ENCODE measurements at places on chromosomes 7 and 10.

DNA sequence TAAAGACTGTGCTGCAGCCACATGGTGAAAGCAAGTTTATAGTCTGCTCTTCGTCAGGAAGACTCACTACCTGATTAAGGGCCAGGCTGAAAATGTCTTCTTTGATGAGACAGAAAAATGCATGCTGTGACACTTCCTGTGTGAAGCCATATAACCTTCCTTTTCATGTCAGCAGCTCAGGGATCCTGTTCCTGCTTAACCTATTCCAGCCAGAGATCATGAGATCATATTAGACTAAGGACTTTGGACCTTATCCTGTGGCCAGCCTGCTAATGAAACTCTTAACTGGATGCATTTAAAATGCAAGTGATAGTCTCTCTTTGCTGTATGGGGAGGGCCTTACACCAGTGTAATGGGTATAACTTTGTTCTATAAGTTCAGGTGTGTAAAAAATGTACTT, 165.2 kb downstream of the PTEN start:
- DNase-seq = no peak

- no peak for DNase-seq
These were observed 659.2 kb downstream of the SDK1 start for GRCh38 chr7:3960050-3960763.

DNA sequence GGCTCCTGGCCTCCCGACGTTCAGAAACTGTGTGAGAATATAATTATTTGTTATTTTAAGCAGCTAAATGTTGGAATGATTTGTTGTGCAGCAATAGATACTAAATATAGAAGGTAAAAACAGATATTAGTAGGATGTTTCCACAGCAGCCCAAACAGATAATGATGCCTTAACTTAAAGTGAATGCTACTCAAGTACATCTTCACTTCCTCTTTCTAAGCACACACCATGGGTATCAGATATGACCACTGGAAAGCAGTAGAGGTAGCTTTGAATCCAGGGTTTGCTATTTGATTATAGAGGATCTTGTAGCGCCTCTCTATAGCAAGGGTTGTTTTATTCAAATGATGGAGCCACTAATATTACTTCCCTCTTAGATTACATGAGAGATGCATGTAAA, 38.2 kb upstream of the BET1 start:
- no peak for DNase-seq

DNA sequence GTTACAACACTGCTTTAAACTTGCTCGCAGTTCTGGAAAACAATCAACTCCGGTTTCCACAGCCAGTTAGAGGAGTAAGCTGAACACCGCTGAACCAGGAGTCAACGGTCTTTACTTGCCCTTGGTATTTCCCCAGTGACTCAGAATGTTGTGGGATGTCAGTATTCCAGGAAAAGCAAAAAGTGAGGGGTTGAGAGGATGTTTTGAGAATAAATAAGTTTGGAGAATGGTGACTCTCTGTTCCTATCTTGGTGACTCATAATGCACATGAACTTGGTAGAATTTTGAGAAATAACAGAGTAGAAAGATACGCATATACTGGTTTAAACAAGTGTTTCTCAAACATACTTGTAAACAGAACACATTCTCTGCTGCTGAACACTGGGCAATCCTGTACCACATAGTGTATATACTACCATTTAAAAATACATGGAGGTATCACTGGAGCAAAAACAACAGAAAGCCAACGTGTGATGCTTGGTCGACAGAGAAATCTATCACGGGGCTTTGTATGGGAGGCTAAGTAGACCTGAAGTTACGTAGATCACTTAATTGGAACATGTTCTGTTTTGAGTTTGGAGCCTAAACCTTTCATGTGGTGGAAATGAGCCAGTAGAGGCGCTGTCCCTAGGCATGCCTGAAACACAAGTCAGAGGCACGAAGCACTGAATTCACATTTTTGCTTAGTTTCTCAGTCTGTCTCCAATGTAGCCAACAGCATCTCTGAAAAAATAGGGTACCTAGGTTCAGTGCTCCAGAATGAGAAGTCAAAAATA, 534.3 kb downstream of the PARD3 start:
- no peak for DNase-seq

GRCh38 chr10:14564268-14564744, 210.4 kb downstream of the FAM107B start:
- no peak for DNase-seq

DNA sequence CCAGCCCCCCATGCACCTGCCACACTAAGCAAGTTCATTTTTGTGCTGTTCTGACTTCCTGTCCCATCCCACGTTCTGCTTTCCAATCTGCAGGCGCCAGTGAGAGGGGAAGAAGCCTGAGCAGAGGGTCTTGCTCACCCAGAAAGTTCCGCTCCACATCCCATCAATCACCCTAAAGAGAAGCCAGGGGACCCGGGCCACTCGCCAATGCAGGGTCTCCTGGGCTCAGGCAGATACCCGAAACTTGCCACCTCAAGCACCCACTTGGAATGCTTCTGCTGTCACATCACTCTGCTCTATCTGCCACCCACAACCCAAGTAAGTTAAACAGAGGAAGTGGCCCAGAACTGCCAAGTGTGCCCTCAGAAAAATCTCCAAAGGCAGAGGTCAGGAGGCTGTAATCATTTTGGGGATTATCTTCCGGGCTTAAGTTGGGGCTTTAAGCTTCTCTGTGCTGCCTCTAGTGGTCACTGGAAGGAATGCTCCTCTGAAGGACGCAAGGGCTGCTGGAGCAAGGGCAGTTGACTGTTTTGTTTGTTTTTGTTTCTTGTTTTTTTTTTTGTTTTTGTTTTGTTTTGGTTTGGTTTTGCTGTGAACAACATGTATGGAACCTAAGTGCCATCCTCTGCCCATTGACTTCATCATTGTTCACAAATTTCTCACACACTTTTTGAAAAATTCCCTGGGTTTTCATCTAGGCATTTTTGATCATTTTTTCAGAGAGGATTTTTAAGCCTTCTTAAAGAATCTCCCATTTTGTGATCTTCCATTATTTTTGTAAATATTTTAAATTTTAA, 25.5 kb downstream of the PRR15 start:
- no peak for DNase-seq

DNA sequence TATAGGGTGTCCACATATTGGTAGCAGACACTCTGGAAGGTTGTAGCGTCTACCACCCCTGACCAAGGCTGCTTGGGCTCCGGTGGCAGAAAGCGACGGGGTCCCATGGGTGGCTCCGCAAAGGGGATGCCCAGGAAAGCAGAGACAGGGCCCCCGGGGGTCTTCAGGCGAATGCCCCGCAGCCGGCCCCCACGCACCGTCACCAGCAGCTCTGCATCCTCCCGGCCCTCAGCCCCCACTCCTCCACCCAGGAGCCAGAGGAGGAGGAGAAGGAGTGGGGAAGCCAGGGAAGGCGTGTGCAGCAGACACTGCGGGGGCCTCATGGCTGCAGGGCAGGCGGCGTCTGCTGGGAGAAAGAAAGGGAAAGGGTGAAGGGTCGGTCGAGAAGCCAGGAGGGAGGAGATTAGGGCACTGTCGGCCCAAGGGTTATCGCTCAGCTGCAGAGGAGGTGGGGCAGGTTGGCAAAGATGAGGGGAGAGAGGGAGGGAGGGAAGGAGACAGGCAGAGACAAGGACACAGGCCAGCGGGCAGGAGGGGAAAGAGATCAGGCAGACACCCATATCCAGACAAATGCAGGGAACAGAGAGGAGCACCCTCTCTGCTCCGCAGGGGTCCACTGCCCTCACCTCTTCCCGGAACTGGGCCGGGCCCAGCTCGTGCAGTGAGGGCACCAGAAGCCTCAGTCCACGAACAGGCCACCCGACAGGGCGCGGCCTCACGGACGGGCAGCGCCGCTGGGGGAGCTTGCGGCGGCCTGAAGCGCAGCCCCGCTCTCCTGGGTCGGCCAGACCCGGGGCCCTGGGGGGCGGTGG, 1.6 kb downstream of the ACHE start:
- DNase-seq = no peak

- DNase-seq = no peak
These were observed 928.0 kb upstream of the POT1 start for GRCh38 chr7:125857606-125858005.
